Activated CD4-positive, alpha-beta T cell treated with anti-CD3 and anti-CD28 coated beads, Interleukin-2, amount 50 U/mL, for 48 hours (primary cell): ENCODE measurements at places on chromosomes 4 and X.

DNA sequence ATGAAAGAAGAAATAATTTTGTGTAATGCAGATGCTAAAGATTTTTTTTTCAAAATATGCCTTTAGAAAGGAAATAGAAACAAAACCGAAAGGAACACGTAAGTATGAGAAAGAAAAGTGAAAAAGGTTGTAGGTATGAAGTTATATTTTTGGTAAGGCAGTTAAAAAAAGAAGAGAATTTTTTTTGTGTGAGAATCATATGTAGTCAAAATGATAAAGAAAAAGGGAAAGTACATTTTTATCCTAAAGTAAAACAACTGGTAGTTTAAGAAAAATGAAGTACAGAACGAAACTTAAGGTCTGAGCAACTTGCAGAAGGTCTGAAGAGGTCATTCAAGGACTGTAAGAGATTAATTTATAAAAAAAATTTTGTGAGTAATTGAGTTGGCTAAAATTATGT is 164.0 kb upstream of the TRAM1L1 start:
- DNase-seq: no peak

GRCh38 chrX:19204636-19205035 is 82.4 kb upstream of the ADGRG2 start:
- no peak for DNase-seq

DNA sequence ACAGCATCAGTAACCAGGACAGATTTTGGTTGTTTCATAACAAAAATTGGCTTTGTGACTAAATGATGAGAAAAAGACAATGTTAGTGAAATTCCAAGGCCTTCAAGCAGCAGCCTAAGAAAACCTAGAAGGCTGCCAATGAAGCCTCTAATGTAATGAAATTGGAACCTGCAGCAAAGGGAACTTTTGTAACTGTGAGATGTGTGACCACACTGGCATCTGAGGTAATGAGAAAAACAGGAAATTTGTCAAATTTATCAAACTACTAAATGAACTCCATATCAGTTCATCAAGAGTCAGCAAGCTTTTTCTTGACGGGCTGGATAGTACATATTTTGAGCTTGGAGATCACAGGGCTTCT is 30.4 kb upstream of the EMCN start:
- DNase-seq: no peak

DNA sequence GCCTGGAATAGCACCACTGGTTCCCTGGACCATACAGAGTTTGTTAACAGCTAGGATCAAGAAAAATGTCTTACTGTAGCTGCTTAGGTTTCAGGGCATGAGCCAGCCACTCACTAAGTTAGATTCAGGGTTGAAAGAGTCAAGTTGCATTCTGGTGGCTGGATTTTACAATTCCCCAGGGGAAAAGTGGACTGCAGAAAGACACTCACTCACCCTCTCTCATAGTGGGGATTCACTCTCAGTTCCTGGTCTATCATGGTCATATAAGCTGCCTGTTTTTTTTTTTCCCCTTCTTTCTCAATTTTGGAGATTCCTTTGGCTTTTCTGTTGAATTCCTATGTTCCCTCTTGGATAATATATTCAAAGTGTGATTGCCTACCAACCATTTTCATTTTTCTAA is 744.2 kb upstream of the GRIA3 start:
- no peak for DNase-seq

- DNase-seq: no peak
Measured at GRCh38 chrX:122422547-122422946, 761.5 kb upstream of the GRIA3 start.

DNA sequence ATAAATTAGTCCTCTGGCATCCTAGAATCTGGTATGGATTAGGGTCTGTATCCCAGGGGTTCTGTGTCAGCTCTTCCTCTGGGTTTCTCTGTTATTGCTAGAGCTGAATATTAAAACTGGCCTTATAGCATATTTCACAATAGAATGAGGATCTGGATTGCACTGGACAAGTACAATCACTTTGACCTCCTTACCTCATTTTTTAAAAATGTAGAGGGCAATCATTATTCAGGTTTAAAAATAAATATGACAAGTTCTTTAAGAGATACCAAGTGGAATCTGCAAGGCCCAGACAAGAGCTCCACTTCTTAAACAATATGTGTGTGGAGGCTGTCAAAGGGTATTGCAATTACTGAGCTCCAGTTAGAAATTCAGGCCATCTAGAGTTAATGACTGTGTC is 1.4 kb downstream of the PALLD start:
- DNase-seq: no peak

DNA sequence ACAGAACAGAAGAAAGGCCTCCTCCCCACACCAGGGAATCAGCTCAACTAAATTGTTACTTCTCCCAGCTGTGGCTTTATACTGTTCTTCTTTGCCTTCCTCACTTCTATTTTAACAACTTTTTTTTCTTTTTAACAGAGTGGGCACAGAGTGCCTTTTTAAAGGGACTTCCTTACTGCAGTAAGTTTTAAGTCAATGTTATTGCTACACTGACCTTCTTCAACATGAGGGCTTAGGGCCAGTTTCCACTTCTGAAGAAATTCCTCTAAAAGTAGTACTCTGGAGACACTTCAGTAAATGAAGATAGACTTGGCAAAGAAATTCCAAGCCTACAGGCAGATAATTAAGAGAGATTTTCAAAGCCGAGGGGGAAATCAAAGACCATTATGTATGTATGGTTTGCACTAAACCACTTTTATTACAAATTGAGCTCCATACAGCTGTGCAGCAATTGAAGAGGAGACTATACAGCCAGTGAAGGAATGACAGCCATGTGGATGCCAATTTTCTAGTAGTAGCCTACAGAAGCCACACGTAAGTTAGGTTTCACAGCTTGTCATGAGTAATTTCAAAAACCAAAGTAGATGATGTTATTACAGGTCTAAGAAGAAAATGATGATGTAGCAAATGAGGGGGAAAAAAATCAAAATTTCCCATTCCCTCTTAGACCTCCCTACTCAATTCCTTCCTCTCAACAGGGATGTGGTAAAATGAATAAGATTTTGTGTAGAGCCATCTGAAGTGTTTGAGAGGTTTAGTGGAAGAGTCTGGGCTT is 36.9 kb upstream of the RASGEF1B start:
- no peak for DNase-seq

GRCh38 chr4:132387060-132387459 is 762.0 kb upstream of the PCDH10 start:
- DNase-seq: no peak

- DNase-seq: no peak
Measured at GRCh38 chr4:67549123-67549522, 3.8 kb upstream of the CENPC start.
